ENCODE measurements at places on chromosomes 1 and 21. TPM values are rescaled to one million over a fixed set of nuclear protein-coding genes. Genes with fewer than 3 reads are reported as not detected.

The GABRD gene
- total RNA-seq: 1.2 TPM

The VAMP4 gene
- 22.4 TPM for total RNA-seq

The C1orf210 gene
- not detected for total RNA-seq

The CLCA1 gene
- total RNA-seq: 0.15 TPM

- H3K4me3 ChIP-seq: no peak overlapping the region
- no peaks in the 10 kb centered on the region for H3K4me1 ChIP-seq
- no peaks in the 10 kb centered on the region for H3K36me3 ChIP-seq
- no peak overlapping the region for H3K27ac ChIP-seq
- no peaks in the 10 kb centered on the region for H3K27me3 ChIP-seq
- no peak for DNase-seq
These were observed 39.5 kb downstream of the LRRC8B start for GRCh38 chr1:89563957-89564604.

- H3K4me3 ChIP-seq: no peak overlapping the region
- H3K36me3 ChIP-seq: no peaks in the 10 kb centered on the region
- H3K27ac ChIP-seq: no peak overlapping the region
- no peaks in the 10 kb centered on the region for H3K27me3 ChIP-seq
- DNase-seq: no peak
- H3K4me1 ChIP-seq: peaks cover 4% of the 10 kb centered on the region
These were observed 4.0 kb downstream of the H6PD start for GRCh38 chr1:9238550-9238949.

- H3K4me1 ChIP-seq: peaks cover 2% of the 10 kb centered on the region
- H3K36me3 ChIP-seq: no peaks in the 10 kb centered on the region
- no peak overlapping the region for H3K27ac ChIP-seq
These were observed 18.0 kb upstream of the ACTRT2 start for GRCh38 chr1:3003039-3003940.

DNA sequence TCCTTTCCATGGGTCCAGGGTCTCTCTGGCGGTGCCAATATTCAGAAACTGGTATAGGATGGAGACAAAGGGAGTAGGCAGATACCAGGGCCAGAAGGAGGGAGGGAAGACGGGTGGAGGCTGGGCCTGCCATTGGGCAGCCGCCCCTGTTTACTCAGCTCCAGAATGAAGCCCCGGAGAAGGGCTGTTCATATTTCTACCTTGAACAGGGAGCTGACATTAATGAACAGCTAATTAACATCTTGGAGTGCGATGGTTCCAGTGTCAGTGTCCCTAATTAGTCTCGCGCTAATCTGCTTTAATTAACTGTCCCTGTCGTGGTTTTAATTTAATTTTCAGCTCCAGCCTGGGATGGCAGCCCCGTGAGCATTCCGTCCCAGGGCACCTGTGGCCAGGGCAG, 113.8 kb downstream of the EPHB2 start:
- DNase-seq: no peak
- H3K4me3 ChIP-seq: no peak overlapping the region
- no peaks in the 10 kb centered on the region for H3K36me3 ChIP-seq
- H3K27ac ChIP-seq: no peak overlapping the region

DNA sequence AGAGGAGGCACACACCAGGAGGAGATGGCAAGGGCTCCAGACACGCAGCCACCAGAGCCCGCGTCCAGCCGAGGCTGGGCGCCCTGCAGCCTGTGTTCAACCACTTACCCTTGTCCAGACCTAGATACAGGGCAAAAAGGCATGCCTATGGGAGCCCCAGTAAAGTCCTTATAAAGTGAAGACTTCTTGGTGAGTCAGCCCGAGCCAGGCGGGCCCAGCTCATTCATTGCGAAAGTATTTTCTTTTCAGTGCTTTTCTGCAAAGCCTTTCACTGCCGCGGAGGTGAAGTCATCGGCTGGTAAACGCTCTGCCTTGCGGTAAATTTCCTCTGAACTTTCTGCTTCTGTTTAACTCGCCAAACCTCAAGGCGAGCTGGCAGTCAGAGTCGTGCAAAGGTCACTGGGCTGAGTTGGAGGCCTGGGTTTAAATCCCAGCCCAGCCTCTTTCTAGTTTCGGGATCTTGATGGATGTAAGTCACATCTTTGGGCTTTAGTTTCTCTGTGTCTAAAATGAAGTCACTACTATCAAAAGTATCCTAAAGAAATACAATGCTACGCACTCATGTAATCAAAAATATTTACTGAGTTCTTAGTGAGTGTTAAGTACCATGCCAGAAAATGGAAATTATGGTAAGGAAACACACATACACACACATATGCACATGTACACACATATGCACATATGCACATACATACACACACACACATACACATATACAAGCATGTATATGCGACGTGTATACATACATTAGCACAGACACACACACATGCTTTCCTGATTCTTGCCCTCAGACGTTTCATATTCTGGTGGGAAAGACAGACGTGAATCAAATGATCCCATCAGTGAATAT, 54.7 kb upstream of the IFFO2 start:
- DNase-seq: peak; percentile 93
- peaks cover 2% of the 10 kb centered on the region for H3K4me1 ChIP-seq
- H3K27ac ChIP-seq: peak overlapping the region; percentile 72

- no peaks in the 10 kb centered on the region for H3K27me3 ChIP-seq
- no peak for DNase-seq
- no peak overlapping the region for H3K4me3 ChIP-seq
- no peaks in the 10 kb centered on the region for H3K36me3 ChIP-seq
- no peaks in the 10 kb centered on the region for H3K4me1 ChIP-seq
- H3K27ac ChIP-seq: no peak overlapping the region
These were observed 92.5 kb upstream of the LPGAT1 start for GRCh38 chr1:211923095-211923494.

DNA sequence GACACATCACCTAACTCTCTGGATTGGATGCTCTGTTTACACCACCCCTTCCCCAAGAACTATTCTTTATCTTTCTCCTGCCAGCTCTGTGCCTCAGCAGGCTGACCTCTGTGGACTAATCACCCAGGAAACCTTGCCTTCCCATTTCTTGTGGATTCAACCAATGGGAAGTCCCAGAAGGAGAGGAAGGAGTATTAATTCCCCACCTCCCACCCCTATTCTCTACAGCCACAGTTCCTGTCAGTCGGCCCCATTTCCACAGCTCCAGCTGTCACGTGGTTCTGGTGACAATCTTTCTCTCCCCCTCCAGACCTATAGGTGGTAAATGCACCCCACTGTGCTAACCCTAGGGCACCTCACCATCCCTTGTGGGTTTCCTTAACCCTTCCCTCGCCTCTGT, 46.8 kb upstream of the SSBP3 start:
- H3K27me3 ChIP-seq: no peaks in the 10 kb centered on the region
- H3K4me3 ChIP-seq: no peak overlapping the region
- no peaks in the 10 kb centered on the region for H3K36me3 ChIP-seq
- peak; percentile 15 for DNase-seq
- no peak overlapping the region for H3K27ac ChIP-seq

GRCh38 chr1:51345300-51345687, 14.9 kb upstream of the TTC39A start:
- H3K27me3 ChIP-seq: no peaks in the 10 kb centered on the region
- no peak overlapping the region for H3K4me3 ChIP-seq
- DNase-seq: no peak

DNA sequence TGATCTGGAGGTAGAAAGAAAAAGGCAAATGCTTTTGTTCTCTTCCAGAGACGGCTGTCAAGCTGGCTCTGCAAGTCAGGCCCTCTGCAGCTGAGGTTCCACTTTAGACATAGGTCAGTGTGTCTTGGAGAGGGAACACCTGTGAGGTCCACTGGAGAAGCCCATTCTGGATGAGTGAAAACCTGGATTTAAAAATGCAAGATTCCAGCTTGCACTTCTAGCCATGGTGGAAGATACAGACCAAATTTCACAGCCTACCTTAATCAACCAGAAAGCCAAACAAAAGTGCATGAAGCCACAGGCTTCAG, 35.0 kb downstream of the AGPAT3 start:
- H3K27me3 ChIP-seq: no peaks in the 10 kb centered on the region
- H3K36me3 ChIP-seq: no peaks in the 10 kb centered on the region
- no peaks in the 10 kb centered on the region for H3K4me1 ChIP-seq
- no peak overlapping the region for H3K27ac ChIP-seq

- no peaks in the 10 kb centered on the region for H3K27me3 ChIP-seq
- H3K4me3 ChIP-seq: no peak overlapping the region
- DNase-seq: no peak
- H3K36me3 ChIP-seq: no peaks in the 10 kb centered on the region
- no peaks in the 10 kb centered on the region for H3K4me1 ChIP-seq
- no peak overlapping the region for H3K27ac ChIP-seq
These were observed 62.9 kb upstream of the ATP1A1 start for GRCh38 chr1:116310180-116310579.

Data from aorta (tissue), 5 donors.